ENCODE measurements at places on chromosomes 16 and 17.

- no peak for DNase-seq
Measured at GRCh38 chr17:334974-335481, 17.6 kb downstream of the RPH3AL start.

GRCh38 chr16:46914556-46915201, 30.5 kb downstream of the GPT2 start:
- DNase-seq, result no peak

- no peak for DNase-seq
Measured at GRCh38 chr17:63490329-63490728, 13.5 kb downstream of the ACE start.

GRCh38 chr16:64184156-64184555, 937.7 kb downstream of the CDH11 start:
- no peak for DNase-seq

DNA sequence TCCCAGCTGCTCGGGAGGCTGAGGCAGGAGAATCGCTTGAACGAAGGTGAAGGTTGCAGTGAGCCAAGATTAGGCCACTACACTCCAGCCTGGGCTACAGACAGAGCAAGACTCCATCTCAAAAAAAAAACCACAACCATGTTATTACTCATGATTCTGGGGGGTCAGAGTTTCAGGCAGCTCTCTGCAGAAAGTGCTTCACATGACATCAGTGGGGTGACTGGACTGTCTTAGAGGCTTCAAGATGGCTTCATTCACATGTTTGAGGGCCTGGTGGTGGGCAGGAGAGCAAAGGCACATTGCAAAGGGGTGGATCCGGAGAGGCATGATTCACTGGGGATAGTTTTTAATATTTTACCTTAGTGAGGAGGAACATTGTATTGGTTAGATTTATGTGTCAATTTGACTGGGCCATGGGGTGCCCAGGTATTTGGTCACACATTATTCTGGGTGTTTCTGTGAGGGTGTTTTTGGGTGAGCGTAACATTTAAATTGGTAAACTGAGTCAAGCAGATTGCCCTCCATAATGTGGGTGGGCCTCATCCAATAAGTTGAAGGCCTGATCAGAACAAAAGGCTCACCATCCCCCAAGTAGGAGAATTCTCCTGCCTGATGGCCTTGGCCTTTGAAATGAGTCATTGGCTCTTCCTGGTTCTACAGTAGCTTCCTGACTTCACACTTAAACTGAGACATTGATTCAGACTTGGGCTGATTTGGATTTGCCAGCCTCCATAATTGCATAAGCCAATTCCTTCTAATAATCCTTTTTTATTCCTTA, 109.8 kb downstream of the GOSR1 start:
- DNase-seq, result no peak

DNA sequence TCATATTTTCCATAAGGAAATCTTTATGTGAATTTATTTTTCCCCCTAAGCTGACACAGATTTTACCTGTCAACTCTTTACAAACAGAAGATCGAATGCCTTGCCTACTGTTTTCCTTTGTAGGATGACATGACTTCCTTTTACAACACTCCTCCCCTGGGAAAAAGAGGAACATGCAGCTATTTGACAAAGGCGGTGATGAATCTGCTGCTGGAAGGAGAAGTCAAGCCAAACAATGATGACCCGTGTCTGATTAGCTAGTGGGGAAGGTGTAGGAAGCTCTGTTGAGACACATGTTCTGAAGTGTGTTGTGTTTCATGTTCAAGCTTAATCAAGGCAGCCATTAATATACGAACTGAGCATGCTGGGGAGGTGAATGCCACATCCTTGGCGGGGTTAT, 238.0 kb downstream of the PHKB start:
- DNase-seq, result no peak

GRCh38 chr17:59643159-59644140, 23.8 kb downstream of the CLTC start:
- no peak for DNase-seq

DNA sequence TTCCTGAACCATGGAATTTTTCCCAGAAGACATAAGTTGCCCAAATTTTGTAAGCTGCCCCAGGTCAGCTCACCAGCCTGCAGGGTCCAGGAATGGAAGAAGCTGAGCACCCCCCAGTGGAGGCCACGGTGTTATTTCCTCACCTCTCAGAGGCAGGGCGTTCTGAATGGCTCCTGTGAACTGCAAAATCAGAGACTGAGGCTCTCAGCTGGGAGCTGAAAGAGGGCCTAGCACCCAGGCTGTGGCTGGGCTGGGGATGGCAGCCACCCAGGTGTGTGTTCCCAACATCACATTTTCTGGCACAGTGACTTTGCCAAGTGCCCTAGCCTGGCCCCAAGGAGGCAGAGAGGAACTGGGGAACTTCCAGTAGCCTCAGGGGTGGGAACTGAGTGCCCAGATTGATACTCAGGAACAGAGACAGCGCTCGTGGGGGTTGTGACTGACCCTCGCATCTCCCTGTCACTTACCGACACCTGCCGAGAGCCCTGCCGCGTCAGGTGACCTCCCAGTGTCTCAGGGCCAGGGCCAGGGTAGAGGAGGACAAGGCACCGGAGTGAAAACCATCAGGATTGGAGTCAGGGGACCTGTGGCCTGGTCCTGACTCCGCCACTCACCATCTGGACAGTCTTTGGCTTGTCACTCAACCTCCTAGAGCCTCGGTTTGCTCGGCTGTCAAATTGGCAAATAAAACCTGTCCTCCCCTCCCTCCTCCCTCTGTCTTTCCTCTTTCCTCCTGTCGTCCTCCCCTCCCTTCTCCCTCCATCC, 11.3 kb downstream of the CACNG4 start:
- no peak for DNase-seq

DNA sequence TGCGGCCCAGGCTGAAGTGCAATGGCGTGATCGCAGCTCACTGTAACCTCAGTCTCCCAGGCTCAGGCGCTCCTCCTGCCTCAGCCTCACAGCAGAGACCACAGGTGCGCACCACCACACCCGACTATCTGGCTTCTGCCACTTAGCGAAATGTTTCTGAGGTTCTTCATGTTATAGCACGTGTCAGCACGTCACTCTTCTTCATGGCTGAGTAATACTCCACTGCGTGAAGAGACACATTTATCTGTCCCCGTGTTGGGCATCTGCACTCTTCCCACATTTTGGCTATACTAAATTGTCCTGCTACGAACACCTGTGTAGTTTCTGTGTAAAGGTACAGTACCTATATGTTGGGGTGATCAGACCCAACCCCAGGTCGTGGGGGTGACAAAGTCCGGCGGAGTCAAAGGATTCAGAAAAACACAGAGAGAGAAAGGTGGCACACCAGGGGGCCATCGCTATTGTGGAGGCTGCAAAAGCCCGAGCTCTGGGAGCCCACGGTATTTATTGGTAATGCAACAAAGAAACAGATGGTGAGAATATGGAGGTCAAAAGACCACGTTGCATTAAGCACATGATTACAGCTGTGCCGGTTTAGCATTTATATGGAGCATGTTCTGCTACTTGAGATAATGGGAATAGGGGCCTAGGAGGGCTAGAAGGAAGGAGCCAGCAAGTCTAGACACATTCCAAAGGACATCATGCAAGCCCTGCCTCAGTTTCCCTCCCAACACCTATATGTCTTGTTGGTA, 851 bp upstream of the DPEP1 start:
- DNase-seq, result no peak

DNA sequence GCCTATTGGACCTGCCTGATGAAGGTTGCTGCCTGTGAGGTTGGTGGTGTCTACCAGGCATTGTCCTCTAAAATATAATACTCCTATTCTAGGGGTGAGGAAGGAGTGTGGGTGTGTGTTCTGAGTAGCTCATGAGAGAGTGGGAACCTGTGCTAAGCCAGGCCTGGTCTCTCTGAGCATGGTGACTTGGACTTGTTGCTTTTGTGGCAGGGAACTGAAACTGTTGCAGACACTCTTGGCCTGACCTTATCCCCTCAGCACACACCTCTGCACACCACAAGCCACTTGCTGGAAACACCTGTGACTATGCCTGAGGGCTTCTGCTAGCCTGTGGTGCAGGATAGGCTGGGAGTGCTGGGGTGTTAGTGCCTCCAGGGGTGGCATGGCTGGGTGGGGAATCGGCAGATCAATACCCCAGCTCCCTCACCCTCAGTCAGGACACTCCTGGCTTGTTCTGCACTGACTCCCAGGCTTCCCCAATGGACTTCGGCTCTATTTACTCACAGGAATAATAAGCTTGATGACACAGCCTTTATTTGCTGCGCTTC, 29.9 kb downstream of the PLCG2 start:
- DNase-seq, result no peak

DNA sequence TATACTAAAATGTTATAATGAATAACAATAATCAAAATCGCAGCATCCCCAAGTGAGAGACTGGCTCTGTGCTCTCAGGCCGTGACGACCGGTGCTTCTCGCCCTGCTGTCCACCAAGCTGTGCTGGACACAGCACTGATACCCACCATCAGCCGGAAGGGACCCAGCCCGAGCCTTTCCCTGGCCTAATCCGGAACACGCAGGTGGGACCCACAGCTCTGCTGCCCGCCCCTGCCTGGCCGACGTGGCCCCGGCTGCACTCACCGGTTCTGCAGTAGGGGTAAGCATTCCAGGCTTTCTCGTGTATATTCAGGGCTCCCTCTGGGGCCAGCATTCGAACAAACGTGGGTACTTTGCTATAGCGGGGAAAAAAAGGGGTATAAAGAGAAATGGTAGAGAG, 14.6 kb downstream of the PITPNA start:
- DNase-seq, result no peak

DNA sequence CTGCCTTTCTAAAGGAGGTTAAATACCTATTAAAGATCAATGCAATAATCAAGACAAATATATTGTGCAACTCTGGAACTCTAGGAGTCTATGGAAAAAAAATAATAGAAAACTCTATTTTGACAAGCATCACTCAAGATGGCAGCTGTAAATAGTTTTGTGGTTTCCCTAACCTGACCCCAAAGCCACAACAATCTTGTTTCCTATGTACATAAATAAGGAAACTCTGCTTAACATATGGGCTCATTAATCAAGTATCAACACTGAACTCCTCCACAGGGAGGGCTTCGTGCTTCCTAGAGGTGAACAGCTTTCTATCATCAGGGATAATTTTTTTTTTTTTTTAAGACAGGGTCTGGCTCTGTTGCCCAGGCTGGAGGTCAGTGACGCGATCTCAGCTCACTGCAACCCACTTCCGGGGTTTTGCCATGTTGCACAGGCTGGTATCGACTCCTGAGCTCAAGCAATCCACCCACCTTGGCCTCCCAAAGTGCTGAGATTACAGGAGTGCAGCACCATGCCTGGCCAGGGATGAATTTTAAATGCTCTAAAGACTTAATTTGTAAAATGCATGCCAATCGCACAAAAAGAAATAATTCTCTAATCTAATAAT, 42.5 kb downstream of the ARHGAP17 start:
- DNase-seq, result no peak

DNA sequence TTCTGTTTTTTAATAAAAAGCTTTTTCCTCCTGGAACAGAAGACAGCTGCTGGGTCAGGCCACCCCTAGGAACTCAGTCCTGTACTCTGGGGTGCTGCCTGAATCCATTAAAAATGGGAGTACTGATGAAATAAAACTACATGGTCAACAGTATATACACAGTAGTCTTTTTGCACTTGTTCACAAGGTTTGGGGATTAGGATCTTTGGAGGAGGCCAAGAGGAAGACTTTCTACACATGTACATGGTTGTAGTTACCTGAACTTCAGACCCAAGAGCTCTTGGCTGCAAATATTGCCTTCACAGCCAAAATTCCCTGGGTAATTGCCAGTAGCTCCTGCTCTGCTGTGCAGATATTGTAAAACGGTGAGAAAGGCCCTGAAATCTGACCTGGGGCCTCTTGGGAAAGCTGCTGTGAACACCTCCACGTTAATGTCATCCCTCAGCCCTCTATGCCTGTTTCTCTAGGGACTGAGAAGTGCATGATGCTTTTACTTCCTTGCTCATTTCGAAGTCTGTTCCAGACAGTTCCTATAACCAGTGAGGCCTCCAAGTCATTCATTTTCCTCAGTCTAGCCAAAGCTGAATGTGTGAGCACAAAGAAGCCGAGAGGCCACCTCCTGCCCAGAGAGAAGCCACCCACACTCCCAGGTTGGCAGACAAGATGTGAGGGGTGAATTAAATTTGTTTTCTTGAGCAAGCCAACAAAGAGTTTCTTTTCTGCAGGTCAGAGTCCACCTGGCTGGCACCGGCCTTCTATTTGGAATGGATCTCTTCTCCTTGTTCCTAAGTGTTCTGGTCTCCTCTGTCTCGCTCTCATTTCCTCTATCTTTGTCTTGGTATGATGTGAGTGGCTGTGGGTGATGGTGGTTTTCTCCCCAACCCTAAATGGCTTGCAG, 15.9 kb downstream of the ANKRD40 start:
- no peak for DNase-seq

- no peak for DNase-seq
Measured at GRCh38 chr17:73135766-73136165, 29.0 kb upstream of the SSTR2 start.

DNA sequence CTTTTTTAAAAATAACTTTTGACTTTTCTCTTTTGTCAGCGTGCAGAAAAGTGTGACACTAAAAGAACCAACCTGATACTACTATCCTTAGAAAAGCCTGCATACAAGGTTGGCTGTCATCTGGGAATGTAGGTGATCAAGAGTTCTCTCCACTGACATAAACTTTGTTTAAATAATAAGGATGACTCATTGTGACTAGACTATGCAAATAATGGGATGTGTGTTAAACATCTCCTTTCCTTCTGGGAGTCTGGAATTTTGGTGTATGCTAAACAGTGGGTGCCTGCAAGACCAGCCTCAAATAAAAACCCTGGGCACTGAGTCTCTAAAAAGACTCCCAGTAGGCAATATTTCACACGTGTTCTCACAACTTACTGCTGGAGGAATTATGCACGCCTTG, 373.4 kb downstream of the CNTNAP4 start:
- DNase-seq, result no peak

DNA sequence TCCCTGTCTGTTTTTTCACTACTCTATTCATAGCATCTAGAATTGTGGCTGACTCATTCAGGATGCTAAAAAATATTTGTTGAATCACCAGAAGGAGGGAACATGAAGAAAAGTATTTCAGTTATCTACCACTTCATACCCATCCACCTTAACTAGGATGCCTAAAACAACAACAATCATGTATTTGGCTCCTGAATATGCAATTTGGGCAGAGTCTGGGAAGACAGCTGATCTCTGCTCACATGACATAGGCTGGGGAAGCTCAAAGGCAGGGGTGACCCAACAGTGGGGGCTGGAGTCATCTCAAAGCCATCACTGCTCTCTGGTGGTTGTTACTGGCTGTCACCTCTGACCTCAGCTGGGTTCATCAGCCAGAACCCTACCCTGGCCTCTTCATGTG, 80.1 kb upstream of the RPL38 start:
- DNase-seq, result no peak

- DNase-seq, result no peak
Measured at GRCh38 chr16:85670840-85671239, 17.9 kb downstream of the GINS2 start.

Data from stimulated activated CD4-positive, alpha-beta T cell treated with anti-CD3 and anti-CD28 coated beads, Interleukin-12 subunit alpha, Interleukin-12 subunit beta, amount 100 ng/mL, for 48 hours (primary cell).